HS-27A (cell line): ENCODE measurements at places on chromosomes 2 and 18.

GRCh38 chr2:26640331-26640745 is 828 bp downstream of the CIB4 start:
- DNase-seq: peak; percentile 15

- no peak for DNase-seq
Measured at GRCh38 chr2:38945372-38945771, 55.7 kb downstream of the ARHGEF33 start.

- DNase-seq: peak; percentile 69
Measured at GRCh38 chr2:85266146-85267041, 61.4 kb downstream of the TGOLN2 start.

GRCh38 chr2:237429753-237430152 is 15.8 kb upstream of the COL6A3 start:
- no peak for DNase-seq

DNA sequence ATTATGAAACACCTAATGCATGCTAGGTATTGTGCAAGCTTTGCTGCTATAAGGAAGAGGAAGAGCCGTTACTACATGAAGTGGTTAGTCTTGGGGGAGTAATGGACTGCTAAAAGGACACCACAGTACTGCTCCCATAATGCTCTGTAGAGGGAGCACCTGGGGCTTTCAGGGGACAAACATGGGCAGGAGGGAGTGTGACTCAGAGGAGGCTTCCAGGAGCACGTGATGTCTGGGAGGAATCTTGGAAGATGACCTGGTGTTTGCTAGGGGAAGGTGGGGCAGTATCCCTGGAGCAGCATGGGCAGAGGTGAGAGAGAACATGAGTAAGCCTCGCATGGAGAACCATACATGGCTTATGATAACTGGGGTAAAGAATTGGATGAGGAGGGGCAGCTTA is 18.8 kb downstream of the MAPK4 start:
- no peak for DNase-seq

DNA sequence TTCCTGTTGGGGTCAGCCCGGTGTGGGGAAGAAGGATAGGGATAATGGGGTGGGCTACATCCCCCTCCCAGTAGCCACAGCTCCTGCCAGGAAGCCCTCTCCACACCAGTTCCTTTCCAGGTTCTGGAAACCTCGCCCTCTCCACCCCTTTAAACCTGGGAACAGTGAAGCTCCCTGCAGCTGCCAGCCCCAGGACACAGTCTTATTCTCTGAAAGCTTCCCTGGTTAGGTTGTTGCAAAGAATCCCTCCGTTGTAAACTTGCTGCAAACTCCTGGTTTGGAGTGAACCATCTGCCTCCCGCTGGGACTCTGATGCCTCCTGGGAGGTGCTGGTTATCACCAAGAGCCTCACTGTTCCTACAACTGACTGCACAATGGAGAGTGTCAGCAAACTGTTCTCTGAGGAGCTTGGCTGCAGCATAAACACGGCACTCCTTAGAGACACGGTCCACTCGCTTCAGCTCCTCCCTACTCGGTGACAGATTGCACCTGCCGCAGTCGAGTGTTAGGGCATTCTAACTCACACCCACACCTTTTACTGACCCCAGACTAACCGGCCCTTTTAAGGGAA is 261.8 kb upstream of the RAB6C start:
- DNase-seq: no peak

GRCh38 chr2:96207073-96207773 is 1.4 kb downstream of the STARD7 start:
- no peak for DNase-seq

DNA sequence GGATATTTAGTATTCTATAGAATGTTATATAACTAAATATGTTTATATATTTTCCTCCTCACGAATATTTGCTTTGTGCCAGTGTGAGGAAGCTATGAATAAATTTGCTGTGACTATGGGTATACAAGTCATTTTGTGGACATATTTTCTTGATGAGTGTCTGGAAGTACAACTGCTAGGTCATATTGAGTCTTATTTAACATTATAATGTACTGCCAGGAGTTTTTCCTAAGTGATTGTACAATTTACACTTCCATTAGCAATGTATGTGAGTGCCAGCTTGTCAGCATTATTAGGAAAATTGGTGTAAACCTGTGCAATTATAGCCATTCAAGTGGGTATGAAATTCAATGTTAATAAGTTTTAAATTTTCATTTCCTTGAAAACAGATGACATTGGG is 1328.9 kb upstream of the TMEFF2 start:
- no peak for DNase-seq
